ENCODE measurements at places on chromosomes 12 and 14. TPM values are rescaled to one million over a fixed set of nuclear protein-coding genes. Genes with fewer than 3 reads are reported as not detected.

Gene ESPL1
- 0.55 TPM for polyA plus RNA-seq

Gene AJUBA
- polyA plus RNA-seq, result 1.6 TPM

Gene SLCO1B1
- polyA plus RNA-seq, result not detected

Gene USP44
- polyA plus RNA-seq, result 0.45 TPM

Gene NTF3
- 1.5 TPM for polyA plus RNA-seq

Gene RAB21
- polyA plus RNA-seq, result 29.9 TPM

Gene GPR132
- 0.37 TPM for polyA plus RNA-seq

Gene OR6C75
- polyA plus RNA-seq, result not detected

All from adipose tissue (tissue), 3 donors.